ENCODE measurements at places on chromosomes 6 and 20.

GRCh38 chr6:64476935-64477334, 841.3 kb downstream of the PHF3 start:
- DNase-seq, result no peak

DNA sequence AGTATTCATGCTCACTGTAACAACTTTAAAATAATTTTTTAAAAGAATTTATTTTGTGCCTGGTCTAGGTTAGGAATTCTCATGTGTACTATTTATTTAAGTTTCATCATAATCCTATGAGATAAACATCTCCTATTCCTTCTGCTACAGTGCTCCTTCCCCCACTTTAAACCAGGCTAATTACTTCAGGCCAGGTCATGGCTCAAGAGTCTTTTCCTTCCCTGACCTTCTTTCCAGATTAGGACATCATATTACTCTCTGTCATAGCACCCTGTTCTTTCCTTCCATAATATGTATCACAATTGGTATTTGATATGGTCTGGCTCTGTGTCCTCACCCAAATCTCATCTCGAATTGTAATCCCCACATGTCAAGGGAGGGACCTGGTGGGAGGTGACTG, 239.0 kb downstream of the BTBD9 start:
- DNase-seq, result no peak

DNA sequence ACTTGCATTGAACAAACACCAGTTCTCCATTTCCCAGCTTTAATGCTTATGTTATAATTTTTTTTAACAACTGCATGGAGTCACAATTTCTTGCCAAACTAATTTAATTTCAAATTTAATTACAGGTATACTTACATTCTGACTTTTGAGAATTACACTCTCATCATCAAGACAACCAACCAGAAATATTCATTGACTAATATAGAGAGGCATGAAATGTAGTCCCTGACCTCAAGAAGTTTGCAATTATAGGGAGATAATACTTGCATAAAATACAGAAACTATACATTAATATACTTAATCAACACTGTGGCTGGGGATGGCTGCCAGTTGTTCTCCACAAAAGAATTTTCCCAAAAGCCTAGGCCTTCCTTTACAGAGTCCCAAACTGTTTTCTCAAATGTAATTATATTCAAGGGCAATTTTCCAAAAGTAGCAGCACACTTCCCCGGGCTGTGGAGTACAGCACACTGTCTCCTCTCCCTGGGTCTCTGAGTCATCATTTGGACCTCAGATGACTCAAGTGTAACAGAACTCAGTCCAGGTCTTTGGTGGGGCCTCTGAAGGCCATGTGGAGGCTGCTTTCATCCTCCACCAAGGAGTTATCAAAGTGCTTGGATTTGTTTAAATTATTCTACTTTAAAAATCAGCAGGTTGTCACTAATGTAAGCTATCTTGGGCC, 114.1 kb downstream of the KIF16B start:
- no peak for DNase-seq

- DNase-seq, result no peak
Measured at GRCh38 chr6:52552278-52552643, 24.6 kb downstream of the TRAM2 start.

DNA sequence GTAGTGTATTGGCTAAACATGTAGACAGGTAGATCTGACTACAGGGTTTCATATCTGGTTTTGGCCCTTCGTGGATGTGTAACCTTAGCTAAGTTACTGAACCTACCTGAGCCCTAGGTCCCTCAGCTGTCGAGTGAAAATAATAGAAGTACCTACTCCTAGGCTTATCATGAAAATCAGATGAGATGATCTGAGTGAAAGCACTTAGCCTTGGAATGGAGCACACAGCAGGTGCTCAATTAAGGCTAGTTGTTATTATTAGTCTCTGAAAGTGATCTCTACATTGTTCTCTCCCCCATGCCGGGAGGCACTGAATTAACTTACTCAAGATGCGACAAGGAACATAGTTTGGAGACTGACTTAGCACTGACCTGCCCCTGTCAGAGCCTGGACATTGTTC, 174.7 kb upstream of the ZNF217 start:
- DNase-seq, result no peak

DNA sequence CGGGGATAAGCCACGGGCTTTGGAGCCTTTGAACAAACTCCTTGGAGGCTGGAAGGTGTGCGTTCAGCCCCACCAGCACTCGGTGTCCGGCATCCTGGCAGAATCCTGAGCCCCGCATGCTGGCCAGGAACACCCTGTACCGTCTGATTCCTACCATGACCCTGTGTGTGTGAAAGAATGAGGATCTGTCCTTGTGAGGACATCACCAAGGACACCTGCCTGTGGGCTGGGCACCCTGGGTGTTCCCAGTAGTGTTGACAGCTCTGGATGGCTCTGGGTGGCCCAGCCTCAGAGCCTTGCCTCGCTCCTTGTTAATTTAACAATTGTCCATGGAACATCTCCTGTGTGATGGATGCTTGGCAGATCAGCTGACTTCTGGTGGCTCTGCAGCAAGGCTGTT, 234.3 kb downstream of the QKI start:
- no peak for DNase-seq

- no peak for DNase-seq
Measured at GRCh38 chr6:113171882-113172281, 685.3 kb upstream of the MARCKS start.

DNA sequence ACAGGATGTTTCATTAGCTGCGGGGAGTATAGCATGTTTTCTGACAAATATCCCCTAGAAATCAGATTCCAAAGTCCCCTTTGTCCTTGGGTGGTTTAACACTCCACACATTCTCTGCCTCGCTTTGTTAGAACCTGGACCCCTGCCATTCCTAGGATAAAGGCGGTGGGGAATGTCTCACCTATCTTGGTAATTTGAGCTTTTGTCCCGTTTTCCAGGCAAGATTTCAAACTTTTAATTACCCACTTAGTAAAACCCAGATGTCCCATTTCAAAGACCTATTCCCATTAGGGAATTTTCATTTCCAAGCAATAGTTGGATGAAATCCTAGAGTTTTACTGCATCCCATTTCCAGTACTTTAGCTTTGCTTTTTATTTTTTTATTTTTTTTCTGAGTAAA, 501.0 kb upstream of the MAP3K7 start:
- DNase-seq, result no peak

- DNase-seq, result no peak
Measured at GRCh38 chr20:822651-823573, 10.6 kb upstream of the FAM110A start.

DNA sequence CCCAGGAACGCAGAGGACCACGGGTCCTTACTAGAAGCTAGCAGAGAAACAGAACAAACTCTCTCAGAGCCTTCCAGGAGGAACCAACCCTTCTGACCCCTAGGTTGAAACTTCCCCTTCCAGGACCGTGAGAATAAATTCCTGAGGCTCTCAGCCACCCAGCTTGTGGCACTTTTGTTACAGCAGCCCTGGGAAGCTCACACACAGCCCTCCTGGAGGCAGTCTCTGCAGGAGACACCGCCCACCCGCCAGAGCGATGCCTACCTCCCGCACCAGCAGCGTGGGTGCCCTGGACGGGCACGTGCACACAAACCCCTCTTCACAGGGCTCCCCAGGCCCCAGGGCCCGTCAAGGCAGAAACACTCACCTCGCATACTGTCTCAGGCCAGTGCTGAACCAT, 4.2 kb downstream of the RNASET2 start:
- no peak for DNase-seq

GRCh38 chr20:16608277-16608650, 35.0 kb upstream of the KIF16B start:
- no peak for DNase-seq

DNA sequence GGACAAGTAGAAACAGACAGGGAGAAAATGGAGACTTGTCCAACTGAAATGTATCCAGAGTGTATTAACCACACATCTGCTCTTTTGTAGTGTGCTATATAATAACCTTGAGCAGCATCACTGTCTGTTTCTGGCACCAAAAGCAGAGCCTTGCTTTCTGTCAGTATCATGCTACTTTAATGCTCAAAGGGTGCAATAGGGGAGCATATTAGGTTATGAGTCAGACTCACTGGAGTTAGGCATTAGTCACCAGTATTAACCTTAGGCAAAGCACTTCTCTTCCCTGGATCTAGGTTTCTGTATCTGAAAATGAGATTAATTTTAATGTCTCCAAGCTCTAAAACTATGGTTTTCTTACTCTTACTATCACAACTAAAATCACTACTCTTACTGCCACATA, 280.1 kb downstream of the TFAP2B start:
- DNase-seq, result no peak

DNA sequence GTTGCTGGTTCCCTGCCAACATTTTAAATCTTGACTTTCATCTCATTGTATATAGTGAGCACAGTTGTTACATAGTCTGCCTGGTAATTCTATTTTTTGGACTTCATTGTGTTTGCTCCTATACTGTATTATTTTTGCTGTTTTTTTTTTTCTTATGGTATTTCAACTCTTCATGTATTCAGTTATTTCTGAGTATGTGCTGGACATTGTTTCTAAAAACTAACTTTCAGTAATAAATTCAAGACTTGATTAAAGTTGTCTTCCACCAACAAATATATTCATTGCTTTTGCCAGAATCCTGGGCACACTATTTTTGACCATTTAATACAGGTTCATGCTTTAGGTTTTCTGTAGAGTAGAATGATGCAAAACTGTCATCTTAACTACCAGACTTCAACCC, 698.3 kb downstream of the MAFB start:
- no peak for DNase-seq

- DNase-seq, result no peak
Measured at GRCh38 chr6:61538801-61539200, 747.2 kb downstream of the KHDRBS2 start.

DNA sequence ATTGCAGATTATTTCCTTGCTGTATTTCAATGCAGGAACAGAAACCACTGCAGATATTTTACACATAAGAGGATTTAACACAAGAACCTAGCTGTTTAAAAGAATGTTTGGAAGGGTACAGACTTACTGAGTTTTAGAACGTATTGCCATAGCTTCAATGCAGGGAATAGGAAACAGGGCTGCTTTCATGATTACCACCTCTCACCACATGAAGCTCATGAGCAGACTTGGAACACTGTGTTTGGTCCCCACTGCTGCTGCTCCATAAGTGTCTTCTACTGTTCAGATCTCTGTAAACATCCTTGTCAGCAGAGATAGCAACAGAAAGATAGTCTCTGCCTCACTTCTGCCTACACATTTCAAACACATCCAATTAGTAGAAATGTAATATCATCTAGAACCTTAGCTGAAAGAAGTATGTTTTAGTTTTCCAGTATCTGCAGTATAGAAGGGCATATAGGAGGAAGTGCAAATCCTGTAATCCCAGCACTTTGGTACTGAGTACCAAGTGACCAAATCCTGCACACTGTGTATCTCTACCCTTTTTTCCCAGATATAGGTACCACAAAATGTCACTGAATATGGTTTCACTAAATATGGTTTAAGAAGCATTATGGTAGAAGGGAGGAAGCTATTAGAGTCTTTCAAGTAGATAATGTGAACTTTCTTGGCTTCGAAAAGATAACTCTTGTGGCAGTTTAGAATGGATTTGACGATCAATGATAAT, 51.9 kb downstream of the STXBP5 start:
- no peak for DNase-seq

GRCh38 chr6:160428069-160428430, 79.9 kb downstream of the SLC22A3 start:
- no peak for DNase-seq

- no peak for DNase-seq
Measured at GRCh38 chr6:105270511-105270910, 90.7 kb upstream of the POPDC3 start.

DNA sequence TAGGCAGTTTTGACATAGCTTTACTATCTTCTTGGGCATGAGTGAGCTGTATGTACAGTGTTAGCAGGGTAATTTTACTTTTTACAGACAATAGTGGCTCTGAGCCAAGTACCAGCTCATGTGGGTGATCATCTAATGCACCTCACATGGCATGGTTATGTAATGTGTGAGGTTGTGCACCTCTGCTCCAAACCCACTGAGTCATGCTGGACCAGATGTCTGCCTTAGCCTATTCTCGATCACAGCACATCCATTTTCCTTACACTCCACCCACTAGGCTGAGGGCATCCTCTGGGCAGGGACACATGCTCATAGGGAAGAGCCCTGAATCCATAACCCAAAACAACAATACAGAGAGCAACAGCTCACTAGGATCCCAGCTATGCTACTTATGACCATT, 71.6 kb upstream of the FBXL4 start:
- no peak for DNase-seq

GRCh38 chr20:23240519-23240918, 110.1 kb upstream of the NXT1 start:
- DNase-seq, result no peak

DNA sequence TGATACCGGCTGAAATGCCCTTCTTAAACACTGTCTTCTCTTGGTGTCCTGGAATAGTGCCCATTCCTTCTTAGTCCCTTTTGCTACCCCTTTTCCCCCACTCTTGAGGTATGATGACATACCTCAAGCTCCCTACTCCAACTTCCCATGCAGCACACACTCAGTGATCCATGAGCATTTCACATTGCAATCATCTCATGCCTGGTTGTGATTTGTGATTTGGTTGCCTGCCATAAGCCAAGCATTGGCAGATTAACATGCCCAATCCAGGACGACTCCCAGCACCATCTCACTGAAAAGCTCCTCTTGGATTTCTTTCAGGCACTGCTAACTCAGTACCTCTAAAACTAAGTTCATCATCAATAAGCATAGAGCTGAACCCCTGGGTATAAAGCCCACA, 14.7 kb upstream of the PTPRA start:
- no peak for DNase-seq

GRCh38 chr20:33188421-33188820, 20.5 kb downstream of the BPIFA2 start:
- DNase-seq, result no peak

DNA sequence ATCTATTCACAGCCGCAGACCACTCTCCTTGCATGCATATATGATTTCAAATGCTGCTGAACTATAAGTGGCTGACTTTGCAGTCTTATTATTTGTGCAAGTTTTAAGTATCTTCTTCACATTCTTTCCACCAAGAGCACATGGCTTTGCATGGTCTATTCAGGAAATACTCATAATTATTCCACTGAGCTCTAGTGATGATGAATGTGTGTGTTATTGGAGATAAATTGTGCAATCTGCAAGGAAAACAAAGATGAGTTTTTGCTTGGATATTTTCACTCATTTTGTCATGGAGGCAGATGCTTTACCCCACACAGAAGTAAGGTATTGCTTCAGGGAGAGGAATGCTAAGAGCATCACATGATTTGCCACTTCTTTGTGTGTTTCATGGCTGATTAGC, 764.6 kb downstream of the TBC1D32 start:
- no peak for DNase-seq

- no peak for DNase-seq
Measured at GRCh38 chr20:14189794-14190402, 147.5 kb downstream of the FLRT3 start.

GRCh38 chr20:51961964-51962761, 159.8 kb upstream of the SALL4 start:
- DNase-seq, result no peak

DNA sequence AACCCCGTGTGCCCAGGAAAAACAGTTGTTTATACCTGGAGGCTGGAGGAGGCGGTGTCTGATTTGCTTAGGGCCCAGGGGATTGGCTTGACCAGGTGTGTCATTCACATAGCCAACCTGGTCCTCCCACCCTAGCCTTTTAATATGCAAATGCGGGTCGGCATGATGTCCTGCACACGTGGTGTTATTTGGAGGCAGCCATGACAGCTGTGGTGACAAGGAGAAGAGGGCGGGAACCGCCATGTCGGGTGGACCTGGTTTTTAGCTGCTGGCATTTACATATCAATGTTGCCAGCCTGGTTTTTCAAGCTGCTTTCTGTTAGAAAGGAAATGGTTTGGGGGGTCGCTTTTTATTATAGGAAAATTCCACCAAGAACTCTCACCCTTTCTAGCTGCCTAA, 291.4 kb upstream of the QKI start:
- DNase-seq, result no peak
